Coronary artery (tissue), 2 donors: ENCODE measurements at places on chromosomes 16 and 17.

GRCh38 chr17:59331129-59331928 is at the start of gene YPEL2:
Gene YPEL2 (plus strand): TSS chr17:59331655. CDS start chr17:59353410, 21,755 bp downstream.
- peak; percentile 96 for DNase-seq

DNA sequence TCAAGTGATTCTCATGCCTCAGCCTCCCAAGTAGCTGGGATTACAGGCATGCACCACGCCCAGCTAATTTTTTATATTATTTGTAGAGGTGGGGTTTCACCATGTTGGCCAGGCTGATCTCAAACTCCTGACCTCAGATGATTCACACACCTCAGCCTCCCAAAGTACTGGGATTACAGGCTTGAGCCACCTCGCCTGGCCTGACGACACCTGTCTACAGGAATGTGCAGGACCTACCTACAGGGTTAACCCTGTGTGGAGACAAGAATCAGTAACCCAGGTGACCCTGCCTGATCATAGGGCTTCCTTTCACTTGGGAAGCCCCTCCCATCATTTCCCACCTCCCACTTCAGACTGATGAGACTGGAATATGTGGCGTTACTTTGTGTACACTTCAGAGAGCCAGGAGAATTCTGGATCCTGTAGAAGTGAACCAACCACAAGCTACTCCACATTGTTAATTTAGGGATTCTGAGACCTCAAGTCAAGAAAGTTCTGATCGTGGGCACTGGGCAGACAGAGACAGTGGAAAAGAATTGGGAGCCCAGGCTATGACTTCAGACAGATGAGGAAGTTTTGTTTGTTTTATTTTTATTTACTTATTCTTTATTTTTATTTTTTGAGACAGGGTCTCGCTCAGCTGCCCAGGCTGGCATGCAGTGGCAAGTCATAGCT is 5.7 kb upstream of the MILR1 start:
- no peak for DNase-seq

GRCh38 chr17:74396567-74396966 is 29.3 kb downstream of the GPR142 start:
- DNase-seq, result no peak

- DNase-seq, result no peak
Observed at GRCh38 chr17:18281788-18282187, 21.3 kb downstream of the MIEF2 start.

DNA sequence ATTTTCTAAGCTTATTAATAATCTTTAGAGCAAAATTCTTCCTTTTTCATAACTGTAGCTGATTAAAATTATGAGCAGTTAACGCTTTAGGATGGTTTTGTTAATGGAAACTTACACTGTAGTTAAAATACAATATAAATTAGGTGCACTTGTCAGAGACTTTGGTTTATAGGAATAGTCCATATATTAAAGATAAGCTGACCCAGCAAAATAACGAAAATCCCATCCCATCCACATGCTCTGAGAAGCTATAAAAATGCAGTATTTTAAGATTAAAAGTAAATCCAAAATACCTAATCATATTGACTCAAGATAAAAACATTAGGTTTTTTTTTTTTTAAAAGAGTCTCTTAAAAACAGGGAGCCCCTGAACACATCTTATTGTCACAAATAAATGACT is 38.0 kb downstream of the CEP95 start:
- DNase-seq, result no peak

DNA sequence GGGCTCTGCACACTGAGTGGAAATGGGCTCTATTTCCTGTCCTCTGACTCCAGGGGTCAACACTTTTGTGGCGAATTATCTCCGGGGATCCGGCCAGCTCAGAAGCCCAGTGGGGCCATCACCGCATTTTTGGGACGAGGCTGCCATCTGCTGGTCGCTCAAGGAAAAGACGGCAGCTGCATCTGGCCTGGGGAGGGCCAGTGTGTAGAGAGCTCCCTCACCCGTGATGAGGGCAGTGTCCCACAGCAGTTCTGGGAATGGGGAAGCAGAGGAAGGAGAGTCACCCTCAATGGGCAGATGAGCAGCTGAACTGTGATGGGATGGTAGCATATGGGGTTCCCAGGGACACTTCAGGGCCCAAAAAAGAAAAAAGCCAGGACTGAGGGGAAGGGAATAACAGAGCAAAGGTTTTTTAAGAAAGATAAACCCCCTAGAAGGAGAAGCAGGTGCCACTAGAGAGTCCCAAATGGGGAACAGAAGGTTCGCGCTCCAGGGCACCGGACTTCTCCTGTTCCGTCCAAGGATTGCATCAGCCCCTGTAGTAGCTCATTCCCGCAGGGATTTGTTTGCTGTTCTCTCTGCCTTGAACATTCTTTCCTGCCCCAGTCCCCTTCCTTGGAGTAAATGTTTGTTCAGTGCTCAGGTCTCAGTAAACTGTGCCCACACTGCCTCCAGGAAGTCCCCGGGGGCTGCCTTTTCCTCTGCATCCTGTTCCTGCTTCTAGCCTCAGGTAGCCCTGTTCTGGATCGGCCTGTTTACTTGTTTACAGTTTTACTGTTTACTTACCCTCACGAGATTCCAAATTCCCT is 9.3 kb upstream of the ABCC12 start:
- no peak for DNase-seq

DNA sequence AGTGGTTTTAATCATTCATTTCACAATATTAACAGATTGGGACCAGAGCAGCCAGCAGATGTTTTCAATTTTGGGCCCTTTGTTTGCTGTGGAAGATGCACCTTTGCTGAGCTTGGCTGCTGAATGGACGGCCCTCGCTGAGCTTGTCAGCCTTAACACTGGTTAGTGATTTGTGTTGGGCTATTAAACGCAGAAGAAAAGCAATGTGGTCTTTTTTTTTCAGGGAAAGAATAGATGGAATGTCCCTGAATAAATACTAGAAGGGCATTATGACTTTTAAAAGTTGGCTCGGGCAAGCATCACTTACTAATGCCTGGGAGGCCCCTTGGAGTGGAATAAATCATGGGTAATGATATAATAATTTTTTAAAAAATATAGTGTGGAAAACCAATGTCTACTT is 297.0 kb downstream of the MAP2K6 start:
- no peak for DNase-seq

- no peak for DNase-seq
Observed at GRCh38 chr17:69620363-69620762, 205.9 kb downstream of the MAP2K6 start.

GRCh38 chr17:42112552-42113176 is at the start of gene DHX58:
Gene DHX58 (minus strand): TSS chr17:42112714. CDS start chr17:42111892, 822 bp downstream.
- peak; percentile 86 for DNase-seq

GRCh38 chr17:15350777-15351477 is 9.5 kb upstream of the TEKT3 start:
- DNase-seq, result no peak

DNA sequence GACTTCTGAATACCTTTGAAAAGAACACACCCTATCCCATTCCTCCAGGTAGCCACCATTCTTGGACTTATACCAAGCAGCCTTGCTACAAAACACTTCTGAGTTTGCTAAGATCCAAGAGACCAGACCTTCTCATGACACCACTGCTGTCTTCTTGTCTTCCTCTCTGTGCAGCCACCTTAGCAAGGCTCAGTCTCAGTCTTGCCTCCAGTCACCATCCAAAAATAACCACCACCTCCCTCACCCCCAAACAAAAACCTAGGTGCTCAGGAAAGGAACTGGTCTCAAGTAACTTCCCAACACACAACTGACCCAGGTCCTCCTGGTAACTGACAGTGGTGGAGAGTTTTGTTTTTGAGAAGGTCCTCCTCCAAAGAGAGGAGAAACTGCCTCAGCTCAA is 90.9 kb upstream of the CORO6 start:
- DNase-seq, result no peak

DNA sequence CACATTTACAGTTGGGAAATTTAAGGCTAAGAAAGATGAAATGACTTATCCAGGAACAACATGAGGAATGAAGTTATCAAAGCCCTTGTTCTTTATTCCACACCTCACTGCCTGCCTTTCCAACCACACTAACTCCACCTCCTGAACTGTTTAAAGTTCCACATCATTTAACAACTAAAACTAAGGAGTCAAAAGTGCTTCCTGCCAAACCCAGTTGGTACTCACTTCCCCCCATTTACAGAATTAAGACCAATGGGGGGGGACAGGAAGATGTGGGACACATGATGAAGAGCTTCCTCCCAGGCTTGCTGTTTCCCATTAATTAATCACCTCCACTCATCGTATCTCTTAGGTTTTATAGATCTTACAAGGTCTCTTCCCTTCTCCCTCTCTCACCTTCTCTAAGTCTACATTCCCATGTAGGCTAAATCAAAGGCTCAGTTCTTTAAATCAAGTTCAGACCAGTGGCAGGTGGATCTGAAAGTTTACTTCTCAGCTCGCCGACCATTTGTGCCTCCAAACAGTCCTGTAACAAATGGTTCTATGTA is 19.2 kb upstream of the TMEM101 start:
- DNase-seq, result no peak

- no peak for DNase-seq
Observed at GRCh38 chr17:3679531-3680126, 11.0 kb downstream of the EMC6 start.

GRCh38 chr16:89277049-89277448 is 59.5 kb downstream of the ZNF778 start:
- DNase-seq, result no peak

GRCh38 chr16:10892782-10893318 is 15.8 kb downstream of the CIITA start:
- DNase-seq, result no peak

DNA sequence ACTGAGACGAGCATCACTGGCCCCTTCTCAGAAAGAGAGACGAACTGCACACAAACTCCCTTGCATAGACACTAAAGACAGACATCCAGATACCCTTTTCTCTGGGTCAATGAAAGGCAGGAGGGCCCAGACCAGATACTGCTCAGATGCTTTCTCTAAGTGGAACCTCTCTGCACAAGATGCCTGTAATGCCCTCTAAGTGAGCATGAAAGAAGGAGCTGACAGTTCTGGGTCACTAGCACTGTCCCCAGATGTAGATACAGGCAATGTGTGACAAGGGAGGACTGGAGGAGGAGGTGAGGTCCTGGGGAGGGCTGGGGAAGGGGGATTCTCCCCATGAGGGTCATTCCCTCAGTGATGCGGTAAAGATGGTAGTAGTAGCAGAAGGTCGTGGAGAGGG is 501.0 kb upstream of the CDH11 start:
- DNase-seq, result no peak
